ENCODE measurements at places on chromosomes 2 and 18. TPM values are rescaled to one million over a fixed set of nuclear protein-coding genes. Genes with fewer than 3 reads are reported as not detected.

DNA sequence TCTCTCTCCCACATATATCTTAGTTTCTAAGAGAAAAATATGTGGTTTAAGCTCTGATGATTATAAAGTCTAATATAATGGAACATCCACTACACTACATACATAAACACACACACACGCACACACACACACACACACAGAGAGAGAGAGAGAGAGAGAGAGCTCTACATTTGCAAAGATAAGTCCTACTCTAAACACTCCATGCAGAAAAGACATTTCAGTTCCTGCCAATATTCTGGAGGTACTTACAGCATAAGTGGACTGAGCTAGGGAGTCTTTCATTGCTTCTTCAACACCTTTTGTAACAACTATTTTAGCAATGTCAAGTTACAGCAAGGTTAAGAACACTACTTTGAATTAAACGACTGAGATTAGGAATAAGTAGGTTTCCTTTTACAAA lies 80.1 kb downstream of the FIGN start:
- DNase-seq: no peak

The C2orf72 gene
- polyA plus RNA-seq: 2.7 TPM

GRCh38 chr2:27019931-27020855 lies 12.6 kb upstream of the TMEM214 start:
- peak; percentile 62 for DNase-seq

The SCN3A gene
- 6.3 TPM for polyA plus RNA-seq

DNA sequence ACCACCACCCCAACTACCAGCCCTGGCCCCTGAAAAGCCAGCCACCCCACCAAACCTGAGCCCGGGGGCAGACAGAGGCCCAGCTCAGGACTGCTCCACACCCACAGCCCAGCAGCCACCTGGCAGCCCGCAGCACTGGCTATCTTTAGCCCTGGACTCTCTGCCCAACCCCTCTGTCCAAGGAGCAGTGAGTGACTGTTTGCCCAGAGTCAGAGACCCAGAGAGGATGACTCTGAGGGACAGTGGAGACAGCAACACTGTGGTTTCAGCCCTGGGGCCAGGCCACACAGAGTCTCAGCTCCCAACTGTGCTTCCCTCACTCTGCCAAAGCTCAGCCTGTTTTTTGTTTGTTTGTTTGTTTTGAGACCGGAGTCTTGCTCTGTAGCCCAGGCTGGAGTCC lies 32.6 kb downstream of the BIN1 start:
- DNase-seq: no peak

The RAMP1 gene
- 13.9 TPM for polyA plus RNA-seq

- DNase-seq: no peak
Observed at GRCh38 chr18:25895518-25895917, 194.9 kb downstream of the SS18 start.

GRCh38 chr2:240431271-240431660 lies 4.2 kb upstream of the GPC1 start:
- peak; percentile 11 for DNase-seq

GRCh38 chr2:171402906-171403580 lies 30.7 kb downstream of the METTL8 start:
- DNase-seq: no peak

GRCh38 chr2:158761621-158762020 lies 33.5 kb upstream of the DAPL1 start:
- DNase-seq: no peak

GRCh38 chr2:162188451-162188850 lies 36.4 kb upstream of the GCG start:
- DNase-seq: no peak

GRCh38 chr2:44793322-44793870 lies 148.1 kb upstream of the SIX3 start:
- peak; percentile 29 for DNase-seq

DNA sequence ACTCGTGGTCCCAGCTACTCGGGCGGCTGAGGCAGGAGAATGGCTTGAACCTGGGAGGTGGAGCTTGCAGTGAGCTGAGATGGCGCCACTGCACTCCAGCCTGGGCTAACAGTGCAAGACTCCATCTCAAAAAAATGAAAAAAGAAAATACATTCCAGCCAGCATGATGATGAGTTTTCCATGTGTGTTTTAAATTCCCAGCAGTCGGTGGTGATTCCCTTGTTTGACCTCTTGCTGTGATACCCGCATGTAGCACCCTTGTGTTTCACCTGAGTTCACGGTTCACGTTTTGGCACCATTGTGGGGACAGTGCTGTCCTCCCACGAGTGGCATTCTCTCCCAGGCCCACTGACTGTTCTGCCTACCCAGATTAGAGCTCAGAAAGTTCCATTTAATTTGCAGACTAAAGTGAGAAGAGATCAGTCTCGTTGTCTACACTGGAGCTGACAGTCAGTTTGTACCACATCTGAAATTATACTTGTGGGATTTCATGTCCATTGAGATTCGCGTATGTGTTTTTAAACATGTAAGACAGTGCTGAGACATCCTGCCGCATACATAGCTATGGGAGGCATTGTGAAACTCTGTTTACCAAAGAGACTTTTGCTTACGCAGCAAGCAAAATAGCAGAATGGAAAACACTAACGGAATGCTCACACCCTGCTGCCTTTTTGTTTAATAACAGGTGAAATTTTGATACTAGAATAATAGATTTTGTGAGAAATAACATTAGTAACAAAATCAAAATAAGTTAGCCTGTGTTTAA lies 157.1 kb downstream of the GBX2 start:
- DNase-seq: no peak

DNA sequence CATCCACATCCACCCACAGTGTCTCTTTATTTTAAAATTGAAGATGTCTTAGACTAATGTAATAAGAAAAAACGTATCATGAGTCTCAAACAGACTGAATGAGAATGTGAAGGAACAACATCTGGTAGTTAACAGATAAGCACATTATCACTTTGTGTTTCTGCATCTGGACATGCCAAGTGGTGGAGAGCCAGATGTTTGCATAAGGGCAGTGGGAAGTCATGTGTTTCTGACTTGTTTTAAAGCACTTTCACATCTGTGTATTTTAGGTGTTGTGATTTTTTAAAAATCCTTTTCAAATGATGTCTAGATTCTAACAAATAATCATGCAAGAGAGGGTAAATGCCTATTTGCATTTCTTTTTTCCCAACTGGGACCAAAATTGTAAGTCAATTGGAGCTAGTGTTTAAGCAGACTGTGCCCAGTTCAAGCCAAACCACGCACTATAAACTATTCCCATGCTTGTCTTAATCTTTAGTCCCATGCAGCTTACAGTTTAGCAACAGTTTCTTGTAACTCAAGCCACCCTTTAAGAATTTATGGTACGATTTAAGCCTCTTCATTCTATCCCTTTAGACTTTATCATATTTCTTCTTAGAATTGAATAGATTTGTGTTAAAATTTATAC lies 272.7 kb upstream of the DOK6 start:
- peak; percentile 18 for DNase-seq

- DNase-seq: no peak
Observed at GRCh38 chr18:63788447-63789096, 13.4 kb downstream of the SERPINB7 start.

The APLF gene
- 6.6 TPM for polyA plus RNA-seq

The ST6GAL2 gene
- polyA plus RNA-seq: 14.3 TPM

- no peak for DNase-seq
Observed at GRCh38 chr2:140695155-140695554, 1435.7 kb downstream of the LRP1B start.

DNA sequence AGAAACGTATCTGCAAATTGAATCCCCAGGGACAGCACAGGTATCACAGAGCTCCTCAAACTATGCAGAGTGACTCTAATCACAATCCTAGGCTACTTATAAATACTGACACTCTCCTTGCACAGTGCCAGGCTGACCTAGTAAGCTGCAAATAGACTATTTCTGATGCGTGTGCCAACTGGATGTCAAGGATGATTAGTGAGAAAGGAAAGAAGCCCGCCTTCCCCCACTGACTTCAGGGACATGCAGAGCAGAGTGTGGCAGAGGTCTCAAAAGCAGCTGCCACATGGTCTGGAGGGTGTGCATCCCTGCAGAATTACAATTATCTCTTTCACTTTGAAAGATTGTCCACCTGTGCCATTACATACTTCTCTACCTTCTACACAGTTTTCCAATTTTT lies 235.6 kb downstream of the CPS1 start:
- DNase-seq: no peak

DNA sequence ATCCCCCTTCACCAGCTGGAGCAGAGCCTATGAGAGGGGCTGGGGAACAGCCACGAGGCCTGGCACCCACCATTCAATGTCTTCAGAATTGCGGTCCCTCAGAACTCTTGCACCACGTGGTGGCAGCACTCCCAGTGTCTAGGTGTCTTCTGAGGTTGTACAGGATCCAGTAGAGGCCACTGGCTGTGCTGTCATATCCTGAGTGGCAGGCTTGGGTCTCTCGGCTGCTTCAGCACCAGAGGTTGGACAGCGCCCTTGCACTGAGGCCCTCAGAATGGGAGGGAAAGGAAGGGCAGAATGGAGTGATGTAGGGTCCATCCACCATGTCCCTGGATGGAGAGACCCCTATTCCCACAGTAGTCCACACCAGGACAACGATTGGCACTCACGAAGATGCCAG lies 112.0 kb upstream of the TEKT4 start:
- DNase-seq: peak; percentile 28

DNA sequence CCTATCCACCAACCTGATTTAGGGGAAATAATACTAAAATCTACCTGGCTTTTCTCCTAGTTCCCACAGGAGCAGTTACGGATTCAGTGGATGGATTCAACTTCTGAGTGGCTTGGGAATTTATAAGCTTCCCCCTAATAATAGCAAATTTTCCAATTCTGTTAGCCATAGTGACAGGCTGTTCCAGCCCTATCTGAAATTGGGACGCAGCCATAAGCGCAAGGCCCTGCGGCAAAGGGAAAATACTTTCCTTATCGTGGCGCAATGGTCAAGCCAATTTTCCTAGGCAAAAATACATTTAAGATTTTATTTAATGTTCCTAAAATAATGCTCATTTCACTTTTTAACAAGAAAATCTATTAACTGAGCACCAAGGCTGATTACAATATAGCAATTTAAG lies 49.7 kb downstream of the CDH2 start:
- peak; percentile 56 for DNase-seq

GRCh38 chr2:134253117-134253704 lies 661 bp upstream of the MGAT5 start:
- no peak for DNase-seq

- DNase-seq: no peak
Observed at GRCh38 chr2:49487139-49487538, 332.8 kb upstream of the FSHR start.

GRCh38 chr2:19435815-19436214 lies 77.4 kb upstream of the OSR1 start:
- DNase-seq: no peak

The NEB gene
- 18.6 TPM for polyA plus RNA-seq

DNA sequence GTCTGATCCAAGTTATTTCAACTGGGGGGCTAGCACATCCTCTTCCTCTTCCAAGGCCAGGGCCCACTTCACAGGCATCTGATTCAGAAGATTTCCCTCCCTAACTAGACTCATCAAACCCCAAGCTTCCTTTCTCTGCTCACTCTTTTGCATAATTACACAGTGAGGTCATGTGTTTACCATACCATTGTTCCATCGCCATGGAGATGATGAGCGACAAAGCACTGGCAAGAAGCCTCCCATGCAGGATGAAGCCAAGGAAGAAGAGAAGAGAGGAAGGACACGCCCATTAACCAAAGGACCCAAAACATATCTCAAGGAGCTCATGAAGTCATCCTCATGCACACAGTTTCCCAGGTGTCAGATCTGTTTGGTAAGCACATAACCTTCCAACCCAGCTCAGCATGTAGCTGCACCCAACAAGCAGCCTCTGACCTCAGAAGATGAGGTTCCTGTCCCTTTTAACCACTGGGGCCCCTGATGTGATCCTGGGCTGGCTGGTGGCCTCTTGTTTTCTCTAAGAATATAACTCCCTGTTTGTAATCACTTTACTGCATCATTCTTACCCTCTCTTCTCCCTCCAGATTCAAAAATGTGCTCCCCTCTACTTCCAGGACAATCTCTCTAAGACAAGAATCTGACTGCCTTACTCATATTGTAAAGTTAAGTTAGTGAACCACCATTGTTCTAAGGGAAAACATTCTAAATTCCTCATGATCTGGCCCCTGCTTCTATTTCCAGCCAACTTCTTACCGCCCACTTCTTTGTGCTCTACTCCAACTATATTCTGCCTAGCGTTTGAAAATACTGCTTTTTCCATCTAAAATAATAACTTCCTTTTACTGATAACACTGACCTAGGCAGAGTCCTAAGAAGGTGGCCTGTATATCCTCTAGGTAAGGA lies 190.1 kb downstream of the TTC32 start:
- no peak for DNase-seq

GRCh38 chr2:48444404-48444803 lies 85.5 kb upstream of the STON1 start:
- no peak for DNase-seq

DNA sequence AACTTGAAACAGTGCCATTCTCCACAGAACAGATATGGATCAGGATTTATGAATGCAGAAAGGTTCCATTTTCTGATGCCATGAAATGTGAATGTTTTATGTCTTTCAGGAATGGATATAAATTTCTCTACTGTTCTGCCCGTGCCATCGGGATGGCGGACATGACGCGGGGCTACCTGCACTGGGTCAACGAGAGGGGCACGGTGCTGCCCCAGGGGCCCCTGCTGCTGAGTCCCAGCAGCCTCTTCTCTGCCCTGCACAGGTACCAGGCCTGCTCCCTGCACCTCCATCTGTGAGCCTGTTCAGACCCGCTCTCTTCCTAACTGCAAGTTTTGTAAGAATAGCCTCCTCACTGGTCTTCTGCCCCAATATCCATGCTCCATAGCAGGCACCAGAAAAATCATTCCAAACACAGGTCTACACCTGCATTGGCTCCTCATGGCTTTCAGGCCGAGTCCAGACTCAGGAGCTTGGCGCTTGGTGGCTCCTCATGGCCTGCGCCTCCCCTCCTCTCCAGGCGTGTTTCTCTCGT lies 68.6 kb downstream of the LPIN1 start:
- DNase-seq: no peak

- DNase-seq: peak; percentile 16
Observed at GRCh38 chr2:30759481-30759880, 47.8 kb downstream of the CAPN13 start.

The SERPINB10 gene
- not detected for polyA plus RNA-seq

GRCh38 chr2:118992740-118993391 lies 50.9 kb downstream of the MARCO start:
- DNase-seq: no peak

- no peak for DNase-seq
Observed at GRCh38 chr2:215982465-215982875, 30.9 kb downstream of the MREG start.

The SCYGR3 gene
- polyA plus RNA-seq: not detected

The FAHD2B gene
- 87.0 TPM for polyA plus RNA-seq

DNA sequence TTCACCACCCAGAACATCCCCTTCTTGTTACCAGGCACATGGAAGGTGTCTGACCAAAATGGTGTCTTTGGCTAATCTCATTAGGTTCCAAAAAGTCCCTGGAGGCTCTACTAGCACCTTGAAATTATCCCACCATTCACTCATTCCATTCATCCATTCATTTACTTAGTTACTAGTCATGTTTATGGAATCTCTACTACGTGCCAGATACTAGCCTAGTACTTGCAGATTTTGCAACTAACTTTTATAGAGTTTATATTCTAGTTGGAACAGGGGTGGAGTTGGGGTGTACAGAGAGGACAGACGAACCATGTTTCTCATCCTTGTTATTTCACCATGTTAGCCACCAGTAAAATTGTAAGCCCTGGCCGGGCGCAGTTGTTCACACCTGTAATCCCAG lies 4.0 kb upstream of the NOP58 start:
- no peak for DNase-seq

GRCh38 chr2:155350783-155351580 lies 652.5 kb downstream of the KCNJ3 start:
- peak; percentile 16 for DNase-seq
